ENCODE measurements at places on chromosomes 7 and 10.

DNA sequence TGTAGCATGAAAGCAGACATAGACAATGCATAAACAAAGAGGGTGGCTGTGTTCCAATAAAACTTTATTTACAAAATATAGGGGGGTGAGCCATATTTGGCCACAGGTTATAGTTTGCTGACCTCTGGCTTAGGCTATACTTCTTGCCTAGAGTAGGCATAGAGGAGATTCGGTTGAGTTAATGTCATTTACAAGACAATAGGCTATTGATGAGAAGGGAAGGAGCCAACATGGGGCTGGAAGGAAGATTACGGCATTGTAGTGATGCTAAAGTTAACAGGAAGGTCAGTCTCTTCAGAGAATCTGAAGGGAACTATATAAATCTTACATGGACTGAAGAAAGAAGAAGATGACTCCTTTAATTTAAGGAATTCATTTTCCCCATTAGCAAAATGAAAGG, 463.5 kb downstream of the HTR7 start:
- no peak for DNase-seq

- DNase-seq = no peak
Observed at GRCh38 chr10:31157123-31158010, 125.7 kb upstream of the ZNF438 start.

DNA sequence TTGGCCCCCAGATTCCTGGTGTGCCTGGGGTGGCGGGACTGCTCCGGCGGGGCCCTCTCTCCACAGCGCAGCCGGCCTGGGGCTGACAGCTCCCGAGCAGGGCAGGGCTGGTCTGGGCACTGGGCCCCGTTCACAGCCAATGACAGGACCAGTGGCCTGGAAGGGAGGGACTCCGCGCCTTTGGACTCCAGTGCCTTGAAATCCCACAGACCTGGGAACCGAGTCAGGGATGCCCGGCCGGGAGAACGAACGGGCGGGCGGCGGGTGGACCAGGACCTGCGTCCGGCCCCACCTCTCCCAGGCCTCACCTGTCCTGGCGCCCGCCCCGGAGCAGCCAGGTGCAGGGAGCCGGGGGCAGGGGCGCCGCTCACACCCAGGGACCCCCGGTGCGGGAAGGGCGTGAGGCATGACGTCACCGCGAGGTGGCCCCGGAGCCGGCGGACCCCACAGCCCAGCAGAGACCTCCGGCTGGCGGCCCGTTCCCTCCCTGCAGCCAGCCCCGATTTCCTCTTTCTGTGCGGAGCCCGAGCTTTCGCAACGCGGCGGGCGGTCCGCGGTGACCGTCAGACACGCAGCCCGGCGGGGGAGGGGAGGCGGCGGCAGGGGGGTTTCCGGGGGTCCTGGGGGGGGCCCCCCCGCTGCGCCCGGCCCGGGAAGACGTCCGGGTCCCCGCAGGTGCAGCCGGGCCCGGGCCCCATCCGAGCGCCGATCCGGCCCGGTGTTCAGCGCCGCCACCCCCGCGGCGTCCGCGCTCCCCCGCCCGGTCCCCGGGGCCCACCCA, 743 bp downstream of the ADAP1 start:
- DNase-seq = no peak

DNA sequence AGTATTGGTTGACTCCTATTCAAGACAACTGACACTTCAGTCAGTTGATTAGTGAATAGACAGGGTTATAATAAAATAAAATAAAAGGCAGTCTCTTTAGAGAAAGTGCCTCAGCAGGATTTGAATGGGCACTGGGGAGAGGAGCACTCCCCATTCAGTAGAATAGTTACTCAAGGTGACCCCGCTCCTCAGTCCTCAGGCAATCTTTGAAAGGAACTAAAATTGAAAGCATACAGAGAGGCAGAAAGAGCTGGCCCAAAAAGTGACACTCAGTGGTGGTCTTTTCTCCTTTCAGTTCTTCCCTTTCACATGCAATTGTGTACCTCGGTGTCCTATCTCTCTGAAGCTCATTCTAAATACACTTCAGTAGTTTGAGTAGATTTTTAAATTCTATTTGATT, 47.4 kb upstream of the MACC1 start:
- no peak for DNase-seq

DNA sequence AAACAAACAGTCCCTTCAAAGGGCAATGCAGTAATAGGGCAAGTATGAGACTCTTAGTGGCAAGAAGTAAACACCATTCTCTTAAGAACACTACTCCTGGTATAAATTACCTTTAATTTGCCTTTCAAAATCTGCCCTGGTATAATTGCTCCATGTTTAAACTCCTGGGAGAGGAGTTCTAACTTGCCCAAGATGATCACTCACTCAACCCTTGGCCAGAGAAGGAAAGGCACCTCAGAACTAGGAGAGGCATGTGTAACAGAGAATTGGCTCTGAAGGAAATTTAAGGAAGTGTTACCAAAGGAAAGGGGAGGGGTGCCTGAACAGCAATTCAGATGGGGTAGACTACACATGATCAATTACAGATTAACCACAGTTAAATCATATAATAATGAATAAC, 1173.6 kb upstream of the SORCS1 start:
- no peak for DNase-seq

- no peak for DNase-seq
Observed at GRCh38 chr7:1646391-1646790, 23.7 kb upstream of the ELFN1 start.

- DNase-seq = no peak
Observed at GRCh38 chr10:78712147-78712546, 356.6 kb upstream of the ZMIZ1 start.

DNA sequence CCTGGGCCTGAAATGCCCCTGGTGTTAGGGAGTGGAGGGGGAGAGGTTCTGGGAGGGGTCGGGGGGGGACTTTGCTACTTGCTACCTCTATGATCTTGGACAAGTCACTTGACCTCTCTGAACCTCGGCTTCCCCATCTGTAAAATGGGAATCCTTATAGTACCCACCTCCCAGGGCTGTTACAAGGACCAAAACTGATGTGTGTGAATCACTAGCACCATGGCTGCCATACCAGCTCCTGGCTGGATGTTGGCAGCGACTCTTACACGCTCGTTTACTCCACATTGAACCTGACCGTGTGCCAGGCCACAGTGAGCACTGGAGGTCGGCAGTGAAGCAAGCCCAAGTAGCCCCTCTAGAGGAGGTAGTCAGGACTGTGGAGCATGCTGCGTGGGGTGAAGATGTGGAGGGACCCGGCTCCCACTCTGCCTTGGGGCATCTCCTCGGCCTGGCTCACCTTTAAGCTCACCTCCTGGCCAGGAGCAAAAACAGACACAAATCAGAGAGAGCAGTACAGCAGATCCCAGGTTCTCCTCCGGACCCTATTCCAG, 28.9 kb downstream of the PPIF start:
- DNase-seq = no peak

DNA sequence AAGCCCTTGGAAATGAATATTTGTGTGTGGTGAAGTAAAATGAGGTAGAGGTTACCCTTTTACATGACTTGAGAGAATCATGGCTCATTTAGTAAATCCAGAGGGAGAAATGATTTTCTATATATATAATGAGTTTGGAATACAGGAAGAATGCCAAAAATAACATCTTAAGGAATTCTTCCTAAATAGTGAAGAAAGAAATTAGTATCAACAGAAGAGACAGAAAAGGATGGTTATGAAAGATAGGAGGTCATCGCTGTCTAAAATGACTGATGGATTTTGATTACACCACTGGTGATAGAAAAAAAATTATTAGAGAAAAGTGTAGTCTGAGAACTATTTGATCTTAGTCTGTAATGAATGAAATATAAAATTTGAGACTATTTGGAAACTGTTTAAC, 283.0 kb downstream of the ADK start:
- no peak for DNase-seq

GRCh38 chr7:106968160-106968559, 76.3 kb upstream of the PRKAR2B start:
- DNase-seq = no peak

GRCh38 chr7:120114626-120115025, 158.3 kb upstream of the KCND2 start:
- DNase-seq = no peak

DNA sequence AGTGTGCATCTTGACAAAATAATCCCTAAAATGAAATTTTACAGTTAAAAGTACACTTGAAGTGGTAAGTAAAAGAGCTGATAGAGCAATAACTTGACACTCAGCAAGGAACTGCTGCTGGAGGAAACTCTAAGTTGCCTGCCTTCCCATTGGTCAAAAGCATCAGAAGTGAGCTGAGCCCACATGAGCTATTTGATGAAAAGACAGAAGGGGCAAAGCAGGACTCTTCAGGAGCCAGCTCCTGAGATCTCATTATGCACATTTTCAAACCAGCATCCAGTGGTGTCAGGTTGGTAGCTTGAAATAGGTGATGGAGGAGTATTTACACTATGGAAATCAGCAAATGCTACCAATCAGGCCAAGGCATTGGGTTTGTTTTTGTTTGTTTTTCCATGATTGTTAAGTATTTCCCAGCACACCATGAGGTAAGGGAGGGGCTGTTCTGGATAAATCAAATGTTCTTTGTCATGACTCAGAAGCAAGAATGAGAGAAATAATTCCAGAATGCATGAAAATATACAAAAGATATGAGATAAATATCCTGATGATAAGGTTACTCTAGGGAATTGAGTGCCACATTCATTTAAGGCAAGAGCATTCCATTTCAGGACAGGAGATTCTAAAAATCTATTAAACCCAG, 316.6 kb downstream of the SNX13 start:
- DNase-seq = no peak

GRCh38 chr7:107150375-107151073, 18.3 kb upstream of the HBP1 start:
- DNase-seq = peak; percentile 71
